Naive thymus-derived CD4-positive, alpha-beta T cell (primary cell): ENCODE measurements at places on chromosomes 7 and 10. TPM values are rescaled to one million over a fixed set of nuclear protein-coding genes. Genes with fewer than 3 reads are reported as not detected.

Gene C7orf57
- total RNA-seq, result not detected

Gene KCNIP2
- 1.9 TPM for total RNA-seq

Gene FOXI2
- not detected for total RNA-seq

Gene EGFR
- total RNA-seq, result not detected in 2 replicates

Gene SEC61A2
- total RNA-seq, result 15.7 and 16.4 TPM in 2 replicates

Gene MARCHF5
- total RNA-seq, result 33.8 TPM

Gene CFAP70
- total RNA-seq, result 0.61 and 0.80 TPM in 2 replicates

Gene SHTN1
- total RNA-seq, result 0.59 TPM

Gene AHR
- 15.7 TPM for total RNA-seq

Gene KLF14
- total RNA-seq, result not detected

Gene NUTM2A
- total RNA-seq, result 1.3 TPM

Gene DDC
- total RNA-seq, result not detected in 2 replicates
